ENCODE measurements at places on chromosomes 5 and 9.
A peak's percentile ranks its signal among the peaks of the same experiment; 100 is the strongest.

GRCh38 chr9:127104581-127105311, 17.7 kb downstream of the ANGPTL2 start:
- no peak for DNase-seq

DNA sequence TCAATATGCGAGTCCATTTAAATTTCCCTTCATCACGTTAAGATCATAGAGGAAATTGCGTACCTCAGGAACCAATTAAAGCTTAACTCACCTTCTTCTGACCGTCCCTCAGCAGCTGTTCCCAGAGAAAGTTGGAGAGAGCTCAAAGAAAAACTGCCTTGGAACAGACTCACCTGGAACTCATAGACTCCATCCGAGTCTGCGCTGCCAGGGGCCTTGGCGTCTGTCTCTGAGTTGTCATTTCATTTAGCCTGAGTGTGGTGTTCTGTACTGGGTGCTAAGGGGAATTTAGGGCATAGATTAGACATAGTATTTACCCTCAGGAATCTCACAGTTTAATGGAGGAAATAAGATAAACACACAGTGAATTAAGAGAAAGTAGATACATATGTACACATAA, 892.7 kb downstream of the TLE1 start:
- no peak for DNase-seq

GRCh38 chr5:96743065-96743768, 64.5 kb downstream of the ERAP1 start:
- peak; percentile 32 for DNase-seq

DNA sequence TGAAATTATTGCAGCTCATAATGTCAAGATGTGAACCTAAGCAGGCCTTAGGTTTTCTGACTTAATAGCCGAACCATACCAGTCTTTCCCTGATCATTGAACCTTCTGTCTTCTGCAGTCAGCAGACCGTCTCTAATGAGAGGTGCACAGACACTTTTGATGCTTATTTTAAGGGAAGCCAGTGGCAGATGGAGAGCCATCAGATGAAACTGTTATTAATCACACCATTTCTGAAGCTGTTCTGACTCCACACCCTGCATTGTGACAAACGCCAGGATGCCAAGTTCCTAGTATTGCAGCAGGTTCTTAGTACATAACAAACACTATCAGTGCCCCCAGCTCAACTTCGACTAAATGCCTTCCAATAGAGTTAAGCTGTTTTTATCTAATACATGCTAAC, 43.0 kb downstream of the PIK3R1 start:
- no peak for DNase-seq

GRCh38 chr5:168226012-168226411, 65.4 kb upstream of the WWC1 start:
- no peak for DNase-seq

GRCh38 chr5:174259696-174260420, 214.4 kb downstream of the NSG2 start:
- no peak for DNase-seq

DNA sequence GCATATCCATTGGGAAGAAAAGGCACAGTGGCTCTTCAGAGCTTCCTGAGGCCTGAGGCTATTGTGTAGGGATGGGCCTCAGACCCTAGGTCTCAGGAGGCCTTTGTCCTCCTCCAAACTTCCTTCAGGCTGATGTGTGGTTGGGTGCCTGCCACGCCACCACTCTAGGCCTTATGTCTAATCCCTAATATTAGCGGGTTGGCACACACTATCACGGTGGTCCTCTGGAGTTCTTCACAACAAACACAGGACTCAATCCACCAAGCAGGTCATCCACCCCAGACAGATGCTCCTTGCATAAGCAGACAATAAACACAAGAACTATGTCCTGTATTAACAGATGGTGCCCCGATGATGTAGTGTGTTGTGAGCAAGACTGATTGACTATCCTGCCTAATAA, 31.0 kb upstream of the FSTL4 start:
- DNase-seq, result no peak

GRCh38 chr9:113656771-113657670, 193.5 kb downstream of the RGS3 start:
- no peak for DNase-seq

- no peak for DNase-seq
Observed at GRCh38 chr9:127940593-127940992, 2.9 kb upstream of the DPM2 start.

GRCh38 chr9:104740621-104741020, 6.9 kb upstream of the NIPSNAP3A start:
- DNase-seq, result no peak

GRCh38 chr5:117077142-117077541, 502.5 kb upstream of the SEMA6A start:
- DNase-seq, result no peak

DNA sequence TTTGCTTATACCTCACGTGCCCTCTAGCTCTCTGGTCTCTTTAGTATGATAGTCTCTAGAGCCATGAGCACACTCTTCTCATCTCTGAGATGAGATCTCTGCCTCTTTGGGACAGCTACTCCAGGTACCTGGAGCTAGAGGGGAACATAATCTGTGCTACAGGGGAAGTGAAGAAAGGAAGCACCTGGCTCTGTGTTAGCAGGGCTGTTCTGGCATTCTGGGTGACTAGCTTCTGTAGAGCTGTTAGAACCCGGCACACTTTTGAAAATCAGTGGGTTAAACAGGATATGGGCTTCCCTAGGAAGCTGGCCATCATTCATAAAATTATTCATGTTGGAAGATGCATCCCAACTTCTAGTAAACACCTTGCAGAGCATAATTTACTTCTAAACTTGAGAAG, 224.8 kb downstream of the MCTP1 start:
- DNase-seq, result no peak

DNA sequence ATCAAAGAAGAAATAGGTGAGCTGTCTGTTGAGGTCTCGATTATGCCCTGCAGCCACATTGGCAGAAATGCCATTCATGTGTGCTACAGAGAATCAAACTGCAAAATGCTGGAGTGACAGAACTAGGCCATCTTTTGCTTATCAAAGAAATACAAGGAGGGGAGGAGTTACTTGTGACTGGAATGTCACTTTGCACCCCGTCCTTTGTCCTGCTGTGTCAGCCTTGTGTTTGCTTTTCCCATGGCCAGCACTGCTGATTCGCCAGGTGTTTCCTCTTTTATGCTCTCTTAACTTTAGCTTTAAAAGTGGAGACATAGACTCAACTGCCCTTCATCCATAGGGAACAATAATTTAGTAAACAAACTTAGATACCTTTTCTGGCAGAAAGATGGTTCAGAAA, 54.3 kb downstream of the SLC46A2 start:
- DNase-seq, result no peak

- no peak for DNase-seq
Observed at GRCh38 chr9:87337335-87338087, 160.2 kb upstream of the DAPK1 start.

GRCh38 chr5:173890195-173890991, 2.2 kb downstream of the CPEB4 start:
- no peak for DNase-seq

DNA sequence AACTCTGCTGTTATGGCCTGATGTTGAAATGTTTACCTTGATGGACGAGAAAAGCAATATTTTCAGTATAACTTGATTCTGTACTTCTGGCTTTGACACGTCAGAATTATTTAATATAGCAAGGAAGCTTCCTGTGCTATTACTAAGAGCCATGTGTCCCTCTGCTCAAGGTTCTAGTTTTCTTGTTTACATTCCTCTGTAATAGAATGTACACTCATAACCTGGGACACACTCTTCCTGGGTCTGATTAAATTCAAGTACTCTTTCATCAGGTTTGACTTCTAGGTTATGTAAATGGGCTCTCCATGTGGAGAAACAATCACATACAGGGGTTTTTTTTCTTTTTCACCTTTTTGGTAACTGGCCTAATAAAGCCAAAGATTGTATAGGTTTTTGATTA, 33.1 kb downstream of the GTF3C4 start:
- no peak for DNase-seq

DNA sequence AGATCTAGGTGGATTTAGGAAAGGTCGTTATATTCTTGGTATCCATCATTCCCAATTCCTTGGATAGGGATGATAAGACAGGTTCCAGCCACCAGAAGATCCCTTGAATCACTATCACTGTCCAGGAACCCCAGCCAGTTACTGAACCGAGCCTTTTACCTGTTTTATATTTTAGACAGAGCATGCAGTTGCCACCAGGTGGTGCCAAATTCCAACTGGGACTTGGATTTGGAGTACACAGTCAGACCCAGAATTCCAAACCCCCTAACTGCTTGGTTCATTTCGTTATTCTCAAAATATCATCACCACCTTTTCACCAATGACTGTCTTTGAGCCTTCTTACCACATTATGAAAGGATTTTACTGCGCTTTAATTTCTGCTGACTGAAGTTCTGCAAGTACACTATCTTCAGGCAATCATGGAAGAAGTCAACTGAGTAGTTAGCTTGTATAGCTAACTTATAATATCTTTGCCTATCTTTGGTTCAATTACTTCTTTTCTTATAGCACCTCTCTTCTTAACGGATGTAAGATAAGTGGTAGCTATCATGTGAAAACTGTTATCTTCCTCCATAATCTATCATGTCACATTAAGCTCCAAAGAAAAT, 191.8 kb downstream of the PRR16 start:
- DNase-seq, result peak; percentile 9

GRCh38 chr5:152118676-152119470, 194.2 kb upstream of the GLRA1 start:
- DNase-seq, result no peak

GRCh38 chr5:104367978-104368377, 805.4 kb upstream of the NUDT12 start:
- DNase-seq, result no peak

- no peak for DNase-seq
Observed at GRCh38 chr5:153543288-153543687, 52.8 kb downstream of the GRIA1 start.

- no peak for DNase-seq
Observed at GRCh38 chr5:59569158-59569557, 324.4 kb downstream of the PDE4D start.

DNA sequence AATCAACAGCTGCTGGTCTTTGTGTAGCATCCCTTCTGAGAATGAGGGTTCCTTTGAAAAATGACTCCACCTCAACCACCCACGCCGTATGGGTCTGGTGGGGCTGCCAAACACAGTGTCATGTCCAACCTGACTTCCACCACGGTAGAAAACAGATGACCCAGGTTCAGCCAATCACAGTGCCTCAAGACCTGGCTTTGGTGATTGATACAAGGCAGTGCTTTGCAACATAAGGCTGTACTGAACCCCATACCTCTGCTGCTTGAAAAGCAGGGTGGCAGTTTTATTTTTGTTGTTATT, 11.5 kb upstream of the TGFBR1 start:
- no peak for DNase-seq
